ENCODE measurements at places on chromosomes 5 and 9.

GRCh38 chr5:10502130-10502529 lies 60.5 kb downstream of the ROPN1L start:
- DNase-seq: no peak

- DNase-seq: peak; percentile 2
These were observed 142.3 kb downstream of the SMARCA2 start for GRCh38 chr9:2157277-2158110.

DNA sequence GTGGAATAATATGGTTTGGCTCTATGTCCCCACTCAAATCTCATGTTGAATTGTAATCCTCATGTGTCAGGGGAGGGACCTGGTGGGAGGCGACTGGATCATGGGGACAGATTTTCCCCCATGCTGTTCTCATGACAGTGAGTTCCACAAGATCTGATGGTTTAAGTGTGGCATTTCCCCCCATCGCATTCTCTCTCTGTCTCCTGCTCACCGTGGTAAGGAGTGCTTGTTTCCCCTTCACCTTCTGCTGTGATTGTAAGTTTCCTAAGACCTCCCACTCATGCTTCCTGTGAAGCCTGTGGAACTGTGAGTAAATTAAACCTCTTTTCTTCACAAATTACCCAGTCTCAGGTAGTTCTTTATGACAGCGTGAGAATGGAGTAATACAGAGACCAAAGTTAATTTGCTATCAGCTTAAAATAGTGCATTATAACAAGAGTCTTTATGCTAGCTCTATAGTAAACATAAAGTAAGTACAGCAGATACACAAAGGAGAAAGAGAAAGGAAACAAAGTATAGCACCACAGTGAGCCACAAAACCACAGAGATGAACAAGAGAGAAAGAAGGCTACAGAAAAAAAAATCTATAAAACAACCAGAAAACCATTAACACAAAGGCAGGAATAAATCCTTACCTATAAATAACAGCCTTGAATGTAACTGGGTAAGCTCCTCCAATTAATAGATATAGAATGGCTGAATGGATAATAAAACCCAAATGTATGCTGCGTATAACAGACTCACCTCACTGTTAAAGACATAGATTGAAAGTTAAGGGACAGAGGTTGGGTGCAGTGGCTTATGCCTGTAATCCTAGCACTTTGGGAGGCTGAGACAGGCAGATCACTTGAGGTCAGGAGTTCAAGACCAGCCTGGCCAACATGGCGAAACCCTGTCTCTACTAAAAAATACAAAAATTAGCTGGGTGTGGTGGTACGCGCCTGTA lies 39.7 kb downstream of the RAPGEF6 start:
- DNase-seq: no peak

GRCh38 chr5:20300110-20300509 lies 312.1 kb upstream of the CDH18 start:
- DNase-seq: no peak

- no peak for DNase-seq
These were observed 29.8 kb downstream of the TDRD7 start for GRCh38 chr9:97441729-97442128.
